CD4-positive, alpha-beta memory T cell (primary cell): ENCODE measurements at places on chromosomes 12 and 14. TPM values are rescaled to one million over a fixed set of nuclear protein-coding genes. Genes with fewer than 3 reads are reported as not detected.

OR11H12 gene
- not detected for total RNA-seq

DHRS2 gene
- total RNA-seq: not detected

RSRC2 gene
- total RNA-seq: 138 TPM

IL22 gene
- not detected for total RNA-seq

SLC15A4 gene
- 13.1 TPM for total RNA-seq

SNW1 gene
- total RNA-seq: 99.7 TPM

SH2B3 gene
- 25.3 TPM for total RNA-seq

DNA sequence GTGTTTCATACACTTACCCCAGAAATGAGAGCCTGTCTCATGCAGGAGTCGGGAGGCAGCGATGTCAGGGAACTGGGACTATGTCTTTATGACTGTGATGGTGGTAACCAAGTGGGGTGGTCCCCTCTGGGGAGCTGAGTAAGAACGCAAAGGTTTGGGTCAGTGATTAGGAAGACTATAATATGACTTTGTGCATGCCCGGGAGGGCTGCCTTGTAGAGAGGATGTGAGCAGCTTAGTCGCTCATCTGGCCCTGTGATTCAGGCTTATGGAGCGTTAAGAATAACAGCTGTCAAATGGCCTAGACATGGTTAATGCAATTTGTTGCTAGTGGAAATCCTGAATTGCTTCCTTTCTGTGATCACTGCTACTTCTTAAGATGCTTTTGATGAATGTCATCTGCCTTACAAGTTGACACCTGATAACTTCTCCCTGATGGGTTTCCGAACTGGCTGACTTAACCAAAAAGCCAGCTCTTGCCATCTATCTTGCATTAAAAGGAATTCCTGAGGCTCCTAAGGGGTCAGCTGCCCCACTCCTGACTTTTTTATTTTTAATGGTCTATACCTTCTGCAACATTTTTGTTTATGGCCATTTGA is 35.4 kb upstream of the AACS start:
- no peak for DNase-seq

DNA sequence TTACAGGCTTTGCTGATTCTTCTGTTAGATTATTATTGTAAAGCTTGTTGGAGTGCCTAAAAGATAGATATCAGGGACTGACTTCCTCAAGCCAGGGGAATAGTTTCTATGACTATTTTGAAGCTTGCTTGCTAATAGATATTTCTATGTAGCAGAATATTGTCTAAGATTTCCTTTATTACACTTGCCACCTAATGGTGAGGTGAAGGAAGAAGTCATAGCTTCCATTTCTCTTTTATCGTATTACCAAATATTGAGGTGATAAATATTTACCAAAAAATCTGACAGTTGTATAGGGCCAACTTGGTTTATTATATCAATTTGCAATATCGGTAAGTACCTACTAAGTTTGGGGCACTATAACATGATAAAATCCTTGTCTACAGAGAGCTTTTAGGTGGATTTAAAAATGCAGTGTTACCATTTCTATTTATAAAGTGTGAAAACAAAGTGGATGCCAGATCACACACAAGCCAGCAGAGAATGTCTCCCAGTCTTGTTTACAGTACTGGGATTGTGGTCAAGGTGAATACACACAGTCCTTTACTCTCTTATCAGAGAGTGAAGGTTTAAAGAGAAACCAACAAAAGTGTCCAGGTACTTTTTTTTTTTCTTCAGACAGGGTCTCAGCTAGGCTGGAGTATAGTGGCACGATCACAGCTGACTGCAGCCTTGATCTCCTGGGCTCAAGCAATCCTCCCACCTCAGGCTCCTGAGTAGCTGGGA is 137.9 kb downstream of the IGF1 start:
- DNase-seq: no peak

DNA sequence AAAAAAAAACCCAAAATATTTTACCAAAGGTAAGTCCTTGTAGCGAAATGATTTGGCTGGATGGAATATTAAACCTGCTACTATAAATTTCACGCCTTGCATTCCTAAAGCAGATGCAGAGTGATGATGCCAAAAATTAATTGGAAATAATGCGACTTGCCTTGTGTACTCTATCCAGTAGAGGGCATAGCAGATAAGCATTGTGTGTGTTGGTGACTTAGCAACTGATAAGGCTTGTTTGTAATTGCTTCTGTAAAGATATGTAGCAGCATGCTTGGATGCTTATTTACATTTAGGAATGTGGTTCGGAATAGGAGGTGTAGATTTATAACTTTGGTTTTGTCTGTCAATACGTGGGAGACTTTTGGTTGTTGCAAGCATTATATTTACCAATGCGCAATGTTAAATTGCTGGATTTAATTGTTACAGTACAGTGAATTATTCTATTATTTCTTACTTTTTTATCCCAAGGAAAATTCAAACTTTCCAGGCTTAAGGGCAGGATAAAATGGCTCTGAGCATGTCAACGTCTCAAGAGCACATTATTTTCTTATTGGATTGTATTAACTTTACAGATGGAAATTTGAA is 80.5 kb downstream of the TMEM260 start:
- DNase-seq: peak; percentile 3

DNA sequence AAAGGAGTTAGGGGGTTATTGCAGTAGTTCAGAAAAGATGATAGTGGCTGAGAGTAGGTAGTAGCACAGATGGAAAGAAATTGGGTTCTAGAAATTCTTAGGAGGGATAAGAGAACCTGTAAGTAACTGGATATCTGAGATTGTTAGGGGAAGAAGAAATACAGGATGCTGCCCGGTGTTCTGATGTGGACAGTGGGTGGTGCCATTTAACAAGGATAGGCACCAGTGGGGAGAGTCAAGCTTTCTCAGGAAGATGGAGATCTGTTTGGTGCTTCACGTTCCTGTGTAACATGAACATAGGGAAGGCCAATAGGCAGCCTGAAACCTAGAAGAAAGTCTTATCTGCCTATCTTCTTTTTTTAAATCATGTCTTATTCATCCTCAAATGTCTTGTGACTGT is 245.9 kb downstream of the NPAS3 start:
- no peak for DNase-seq

DNA sequence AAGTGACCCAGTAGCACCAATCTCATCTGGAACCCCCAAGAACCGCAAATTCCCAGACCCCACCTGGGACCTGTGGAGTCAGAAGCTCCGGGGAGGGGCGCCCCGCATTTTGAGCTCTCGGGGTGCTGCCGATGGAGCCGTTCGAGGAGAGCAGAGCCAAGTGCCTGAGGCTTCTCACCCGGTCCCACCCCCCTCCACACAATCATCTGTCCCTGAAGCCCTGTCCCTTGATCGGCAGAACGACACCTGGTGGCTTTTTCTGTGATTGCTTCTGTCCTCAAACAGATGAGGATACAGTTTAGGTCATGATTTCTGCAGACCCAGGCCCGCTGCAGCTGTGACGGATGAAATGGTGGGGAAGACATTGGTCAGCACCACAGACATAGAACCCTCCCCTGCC is 74.7 kb downstream of the NOC4L start:
- DNase-seq: peak; percentile 53

DNA sequence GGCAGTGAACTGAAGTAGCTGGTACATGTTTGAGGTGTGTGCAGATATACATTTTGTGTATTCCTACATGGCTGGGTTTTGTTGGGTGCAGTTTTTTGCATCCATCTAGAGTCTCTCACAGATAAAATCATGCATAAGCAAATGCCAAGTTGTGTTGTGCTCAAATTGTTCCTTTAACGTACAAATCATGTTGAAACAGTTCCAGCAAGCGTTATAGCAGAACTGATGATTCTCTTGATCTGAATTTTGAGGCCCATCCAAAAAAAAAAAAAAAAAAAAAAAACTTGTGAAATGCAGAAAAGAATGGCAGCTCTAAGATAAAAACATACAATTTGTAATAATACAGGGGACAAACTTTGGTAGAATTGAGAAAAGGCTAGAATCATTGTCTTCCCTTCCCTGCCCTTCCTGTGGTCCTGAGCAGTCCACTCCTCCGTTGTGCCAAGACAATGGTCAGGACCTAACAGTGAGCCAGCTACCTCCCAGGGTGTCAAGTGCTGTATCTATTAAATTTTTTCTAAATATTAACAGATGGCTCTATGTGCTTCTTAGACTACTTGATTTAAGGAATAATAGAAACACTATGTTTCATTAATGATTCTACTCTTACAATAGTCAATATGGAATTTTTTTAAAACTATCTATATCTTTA is 122.1 kb downstream of the PLEKHA5 start:
- DNase-seq: no peak

DNA sequence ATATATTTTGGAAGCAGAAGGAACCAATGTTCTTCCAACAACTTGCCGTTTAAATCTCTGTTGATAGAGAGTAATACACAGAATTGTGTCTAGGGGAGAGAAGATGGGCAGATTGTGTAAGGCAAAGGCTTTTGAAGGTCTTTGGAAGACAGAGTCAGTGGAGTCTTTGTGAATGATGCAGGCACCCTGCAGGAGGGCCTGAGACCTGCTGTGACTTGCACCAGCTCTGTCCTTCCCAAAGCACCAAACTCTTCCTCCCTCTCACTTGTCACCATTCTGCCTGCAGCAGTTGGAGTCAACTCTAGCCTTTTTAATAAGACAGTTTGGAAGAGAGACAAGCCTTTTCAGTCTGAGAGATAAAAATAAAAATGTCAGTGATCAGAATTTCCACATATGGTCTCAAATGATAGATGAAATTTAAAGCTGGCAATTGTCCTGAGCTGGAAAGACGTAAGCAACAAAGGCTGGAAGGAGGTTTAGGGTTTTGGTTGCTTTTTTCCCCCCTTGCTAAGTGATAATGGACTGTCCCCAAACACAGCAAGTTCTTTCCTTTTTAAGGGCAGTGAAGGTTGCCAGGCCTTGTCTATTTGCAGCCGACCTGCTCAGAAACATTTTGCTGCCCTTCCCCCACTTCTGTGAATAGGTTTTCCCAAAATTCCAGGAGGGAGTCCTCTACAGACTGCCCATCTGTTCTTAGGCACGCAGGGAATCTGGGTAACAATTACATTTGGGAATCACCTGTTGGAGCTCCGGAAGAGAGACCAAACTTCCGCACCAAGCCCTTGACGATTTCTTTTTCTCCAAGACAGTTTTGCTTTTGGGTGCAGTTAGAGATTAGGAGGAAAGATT is 103.0 kb upstream of the NTF3 start:
- DNase-seq: no peak

DNA sequence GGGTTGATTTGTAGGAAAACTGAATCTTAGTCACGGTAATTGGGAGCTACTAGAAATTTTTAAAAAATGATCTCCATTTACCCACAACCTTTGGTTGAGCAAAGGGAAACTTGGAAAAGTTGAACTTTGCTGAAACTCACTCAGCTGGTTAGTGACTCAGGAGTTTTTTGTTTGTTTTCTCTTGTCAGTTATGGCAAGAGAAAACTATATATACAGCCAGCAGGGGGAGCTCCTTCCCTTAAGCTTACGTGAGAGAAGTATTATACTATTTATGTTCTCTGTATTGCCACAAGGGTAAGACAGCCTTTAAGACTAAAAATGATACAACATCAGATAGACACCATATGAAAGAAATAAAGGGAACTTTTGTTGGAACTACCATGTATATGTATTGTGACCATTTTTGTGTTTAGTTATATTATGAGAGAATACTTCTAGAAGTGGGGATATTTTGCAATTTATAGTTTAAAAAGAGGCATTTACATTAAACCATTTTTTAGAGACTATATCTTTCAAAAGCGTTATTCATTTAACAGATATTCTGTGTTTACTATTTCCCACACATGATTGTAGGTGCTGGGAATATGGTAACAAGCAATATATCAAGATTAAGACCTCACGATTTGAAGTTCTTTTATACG is 28.1 kb upstream of the TBC1D30 start:
- peak; percentile 60 for DNase-seq

GRCh38 chr12:61188801-61189595 is 1071.2 kb upstream of the USP15 start:
- no peak for DNase-seq

- DNase-seq: no peak
These were observed 124.8 kb downstream of the NPAS3 start for GRCh38 chr14:33063521-33063920.

DNA sequence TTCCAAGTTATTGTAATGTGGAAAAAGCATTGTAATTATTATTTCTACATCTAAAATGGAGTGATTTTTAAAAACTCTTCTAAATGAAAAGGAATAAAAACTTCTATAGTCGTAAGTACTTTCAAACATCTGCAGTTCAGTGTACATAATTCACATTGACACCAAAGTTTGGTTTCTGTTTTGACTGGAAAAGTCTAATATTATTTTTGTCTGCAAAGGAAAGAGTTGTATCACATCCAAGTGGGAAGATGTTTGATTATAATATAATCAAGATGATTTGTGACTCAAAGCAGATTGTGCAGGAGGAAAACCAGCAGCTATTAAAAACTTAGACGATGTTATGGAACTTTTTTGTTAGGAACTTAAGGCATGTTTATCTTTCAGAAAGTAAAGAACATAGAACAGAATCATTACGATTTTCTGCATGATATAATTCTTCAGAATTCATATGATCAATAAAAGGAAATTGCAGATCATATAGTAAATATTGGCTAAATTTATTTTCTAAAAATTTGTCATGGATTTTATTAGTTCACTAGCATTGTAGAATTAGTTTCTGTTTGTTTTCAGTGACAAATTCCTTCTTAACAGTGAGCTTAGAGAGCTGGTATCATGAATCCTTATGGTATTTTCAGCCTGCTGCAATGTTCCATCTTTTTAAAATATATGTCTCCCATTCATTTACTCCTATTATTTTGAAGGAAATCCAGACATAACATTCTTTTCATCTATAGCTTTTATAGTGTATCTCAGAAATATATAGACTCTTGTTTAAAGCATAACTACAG is 145.8 kb downstream of the MIPOL1 start:
- no peak for DNase-seq

DNA sequence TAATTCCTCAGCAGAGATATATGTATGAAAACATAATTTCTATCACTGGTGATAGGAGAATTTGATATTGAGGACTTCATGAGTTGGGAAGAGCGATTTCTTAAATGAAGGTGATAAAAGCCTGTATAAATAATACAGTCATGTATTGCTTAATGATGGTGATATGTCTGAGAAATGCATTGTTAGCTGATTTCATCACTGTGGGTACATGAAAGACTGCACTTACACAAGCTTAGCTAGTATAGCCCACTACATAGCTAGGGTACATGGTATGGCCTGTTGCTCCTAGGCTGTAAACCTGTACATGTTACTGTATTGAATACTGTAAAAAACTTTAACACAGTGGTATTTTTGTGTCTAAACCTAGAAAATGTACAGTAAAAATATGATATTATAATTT is 63.4 kb downstream of the ANO4 start:
- no peak for DNase-seq

DNA sequence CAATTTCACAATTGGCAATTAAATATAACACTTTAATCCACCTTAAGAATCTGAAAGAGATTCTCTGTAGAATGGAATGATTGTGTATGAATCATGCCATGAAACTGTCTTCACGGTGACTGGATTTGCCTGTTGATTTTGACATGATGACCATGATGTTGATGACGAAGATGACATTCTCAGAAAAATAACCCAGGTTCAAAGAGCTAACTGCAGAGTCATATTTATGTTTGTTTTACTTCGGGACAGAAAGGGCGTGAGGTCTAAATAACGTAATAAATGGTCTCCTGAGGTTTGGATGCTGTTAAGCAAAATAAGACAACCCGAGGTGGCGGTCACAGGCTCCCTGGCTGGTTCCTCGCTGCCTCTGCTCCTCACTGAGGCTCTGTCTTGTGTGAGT is 532.0 kb downstream of the TMEM121 start:
- no peak for DNase-seq

GRCh38 chr14:61080591-61081010 is 99.6 kb downstream of the SLC38A6 start:
- DNase-seq: no peak
